ENCODE measurements at places on chromosomes 16 and 17.

DNA sequence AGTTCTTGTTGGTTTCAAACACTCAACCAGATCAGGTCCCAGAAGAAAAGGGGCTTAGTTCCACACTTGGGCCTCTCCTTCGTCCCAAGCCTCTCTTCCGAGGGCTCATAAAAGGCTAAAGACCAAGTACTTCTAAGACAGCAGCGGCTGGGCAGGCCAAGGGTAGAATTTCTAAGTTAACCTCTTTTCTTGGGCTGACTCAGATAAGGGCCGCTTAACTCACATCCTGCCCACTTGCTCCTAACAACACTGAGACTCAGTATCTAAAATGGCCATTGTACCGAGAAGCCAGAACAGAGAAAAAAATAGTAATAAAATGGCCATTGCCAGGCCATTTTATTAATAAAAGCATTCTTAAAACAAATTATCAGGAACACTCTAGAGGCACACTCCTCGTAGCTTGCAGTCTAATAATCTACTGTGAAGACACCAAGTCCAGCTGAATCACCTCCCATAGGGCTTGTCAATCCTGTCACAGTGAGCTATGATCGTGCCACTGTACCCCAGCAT, 42.1 kb downstream of the RANBP10 start:
- DNase-seq: no peak

DNA sequence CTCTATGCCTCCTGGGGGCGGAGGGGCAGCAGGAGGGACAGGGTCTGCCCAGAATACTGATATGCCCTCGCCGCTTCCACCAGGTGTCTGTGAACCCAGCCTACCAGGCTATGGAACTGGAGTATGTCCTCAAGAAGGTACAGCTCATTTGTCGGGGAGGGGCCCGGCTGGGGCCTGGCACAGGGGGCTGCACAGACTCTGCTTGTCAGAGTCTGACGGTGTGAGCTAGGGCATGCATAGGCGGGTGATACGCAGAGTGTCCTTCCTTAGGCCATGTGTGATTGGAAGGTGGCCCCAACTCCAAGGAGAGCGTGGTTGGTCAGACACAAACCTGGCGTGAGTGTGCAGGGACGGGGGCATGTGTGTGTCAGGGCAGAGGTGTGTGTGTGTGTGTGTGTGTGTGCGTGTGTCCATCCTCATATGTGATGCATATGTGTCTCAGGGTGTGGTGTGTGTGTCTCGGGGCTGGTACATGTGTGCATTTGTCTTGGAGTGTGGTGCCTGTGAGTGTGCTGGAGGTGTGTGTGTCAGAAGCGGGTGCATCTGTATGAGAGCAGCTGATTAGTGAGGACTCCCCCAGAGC, 7.0 kb downstream of the CHAD start:
- DNase-seq: no peak

GRCh38 chr17:31692027-31692426, 167.0 kb downstream of the COPRS start:
- DNase-seq: no peak

DNA sequence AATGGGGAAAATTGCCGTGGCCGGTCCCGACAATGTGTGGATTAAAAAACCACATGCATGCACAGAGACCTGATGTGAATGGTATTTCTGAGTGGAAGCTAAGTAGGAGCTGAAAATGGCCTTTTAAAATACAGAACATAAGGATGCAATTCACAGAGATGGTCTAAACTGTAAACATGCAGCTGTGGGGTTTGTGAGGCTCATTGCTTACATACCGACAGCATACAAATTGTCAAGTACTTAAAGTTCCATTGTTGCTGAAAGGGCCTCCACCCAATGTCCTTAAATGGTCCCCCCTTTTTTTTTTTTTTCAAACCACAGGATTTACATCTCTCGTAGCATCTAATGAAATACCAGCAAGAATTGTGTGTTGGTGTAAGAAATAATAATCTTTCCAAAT, 523.2 kb downstream of the MAF start:
- DNase-seq: no peak

DNA sequence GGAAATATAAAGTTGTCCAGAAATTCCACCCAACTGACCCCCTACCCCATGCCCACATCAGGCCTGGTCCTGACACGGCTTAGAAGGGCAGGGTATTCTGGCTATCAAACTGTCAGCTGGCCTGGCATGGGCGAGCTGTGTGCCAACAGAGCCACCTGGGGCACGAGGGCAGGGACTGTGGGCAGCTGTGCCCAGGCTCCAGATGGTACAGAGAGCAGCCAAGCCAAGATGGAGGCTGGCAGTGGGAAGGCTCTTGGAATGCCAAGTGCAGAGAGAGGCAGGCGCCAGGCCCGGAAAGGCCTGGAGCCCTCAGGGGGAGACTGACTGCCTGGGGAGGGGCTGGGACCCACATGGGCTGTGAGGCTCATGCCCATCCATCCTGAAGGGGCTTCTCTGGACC, 24.3 kb upstream of the PHF12 start:
- DNase-seq: no peak

- DNase-seq: peak; percentile 82
These were observed 1.0 kb downstream of the LYRM1 start for GRCh38 chr16:20901436-20902112.

- no peak for DNase-seq
These were observed 332.0 kb downstream of the XYLT1 start for GRCh38 chr16:17138801-17139200.

DNA sequence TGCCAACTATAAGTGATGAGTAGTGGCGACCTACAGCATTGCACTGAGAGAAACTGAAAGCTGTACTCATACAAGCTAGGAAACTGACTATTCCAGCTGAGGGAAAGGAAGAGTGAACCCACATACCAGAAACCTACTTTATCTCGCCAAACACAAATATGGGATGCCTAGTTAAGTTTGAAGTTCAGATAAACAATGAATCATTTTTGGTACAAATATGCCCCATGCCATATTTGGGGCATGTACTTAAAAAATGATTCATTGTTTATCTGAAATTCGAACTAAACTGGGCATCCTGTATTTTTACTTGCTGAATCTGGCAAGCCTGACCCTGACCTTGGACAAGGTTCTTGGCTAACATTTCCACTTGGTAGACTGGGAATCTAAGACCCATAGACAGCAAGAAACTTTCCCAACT, 527.8 kb upstream of the PSMD7 start:
- DNase-seq: no peak

DNA sequence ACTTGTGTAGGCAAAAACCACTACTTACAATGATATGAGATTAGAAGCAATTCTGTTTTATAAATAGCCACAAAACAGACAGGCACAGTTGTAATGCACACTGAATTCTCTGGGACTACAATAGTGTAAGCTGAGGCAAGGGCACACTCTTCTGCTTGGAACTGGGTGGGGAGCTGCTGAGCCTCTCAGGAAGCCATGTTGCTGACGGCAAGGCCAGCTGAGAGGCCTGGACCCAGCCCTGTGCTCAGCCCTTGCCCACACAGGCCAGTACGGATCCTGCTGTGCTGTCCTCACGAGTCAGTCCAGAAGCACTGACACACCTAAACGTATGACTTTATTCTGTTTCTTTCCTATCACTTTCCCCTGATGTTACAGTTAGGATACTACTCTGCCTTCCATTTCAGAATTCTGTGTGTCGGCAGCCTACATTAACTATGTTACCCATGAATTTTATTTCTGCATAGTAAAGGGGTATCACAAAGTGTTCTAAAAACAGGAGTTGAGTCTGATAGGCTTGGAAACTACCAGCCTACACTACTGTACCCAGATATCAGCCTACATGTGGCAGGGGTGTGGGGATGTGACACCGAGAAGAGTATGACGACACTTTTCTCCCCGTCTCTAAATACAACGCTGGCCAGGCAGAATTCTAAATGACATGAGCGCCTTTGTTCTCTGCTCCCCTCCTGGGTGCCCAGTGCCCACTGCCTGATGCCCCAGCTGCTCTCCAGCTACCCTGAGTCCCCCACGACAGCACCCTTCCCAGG, 41.1 kb upstream of the FAAP100 start:
- DNase-seq: no peak

GRCh38 chr16:6032438-6032837, 934.8 kb upstream of the EEF2KMT start:
- DNase-seq: no peak

- DNase-seq: no peak
These were observed 139.7 kb upstream of the CDH5 start for GRCh38 chr16:66226762-66227161.

DNA sequence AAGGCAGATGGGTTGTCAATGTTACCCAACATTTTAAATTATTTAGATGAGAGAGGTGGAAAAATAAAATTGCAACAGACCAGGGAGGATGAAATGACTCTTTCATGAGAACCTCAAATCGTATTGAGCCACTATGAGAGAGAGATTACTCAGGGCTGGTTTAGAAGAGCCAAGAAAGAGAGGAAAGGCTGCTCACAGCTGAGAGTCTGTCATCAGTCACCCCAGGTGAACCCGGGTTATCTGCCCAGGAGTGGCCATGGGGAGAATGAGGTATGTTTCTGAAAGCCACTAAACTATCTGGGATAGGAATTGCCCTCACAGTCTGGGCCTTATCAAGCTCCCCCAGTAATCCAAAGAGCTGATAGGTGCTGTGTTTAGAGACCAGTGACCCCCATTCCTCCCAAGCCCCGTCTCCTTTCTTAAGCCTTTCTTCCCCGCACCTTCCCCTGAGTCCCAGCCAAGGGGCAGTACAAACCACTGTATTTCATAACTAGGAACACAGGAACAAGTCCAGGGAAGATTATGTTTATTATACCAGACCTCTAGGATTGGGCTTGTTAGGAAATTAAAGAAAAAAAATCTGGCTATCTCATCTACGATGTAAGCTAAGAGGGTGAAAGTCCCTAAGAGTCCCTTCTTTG, 158.9 kb upstream of the NOL11 start:
- no peak for DNase-seq

DNA sequence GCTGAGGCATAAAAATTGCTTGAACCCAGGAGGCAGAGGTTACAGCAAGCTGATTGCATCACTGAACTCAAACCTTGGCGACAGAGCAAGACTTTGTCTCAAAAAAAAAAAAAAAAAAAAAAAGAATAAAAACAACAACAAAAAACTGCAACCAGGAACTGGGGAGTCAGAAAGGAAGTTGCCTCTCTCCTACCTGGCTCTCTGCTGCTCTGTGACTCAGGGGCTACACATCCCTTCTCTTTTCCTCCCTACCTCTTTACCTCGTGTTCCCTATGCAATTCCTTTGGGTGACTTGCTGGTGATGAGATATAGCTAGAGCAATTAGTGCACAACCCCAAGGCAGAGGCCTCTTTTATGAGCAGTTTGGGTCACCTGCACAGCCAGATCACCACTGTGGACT, 95.9 kb downstream of the ABCC1 start:
- no peak for DNase-seq

- no peak for DNase-seq
These were observed 169.8 kb downstream of the AATF start for GRCh38 chr17:37118366-37119137.

DNA sequence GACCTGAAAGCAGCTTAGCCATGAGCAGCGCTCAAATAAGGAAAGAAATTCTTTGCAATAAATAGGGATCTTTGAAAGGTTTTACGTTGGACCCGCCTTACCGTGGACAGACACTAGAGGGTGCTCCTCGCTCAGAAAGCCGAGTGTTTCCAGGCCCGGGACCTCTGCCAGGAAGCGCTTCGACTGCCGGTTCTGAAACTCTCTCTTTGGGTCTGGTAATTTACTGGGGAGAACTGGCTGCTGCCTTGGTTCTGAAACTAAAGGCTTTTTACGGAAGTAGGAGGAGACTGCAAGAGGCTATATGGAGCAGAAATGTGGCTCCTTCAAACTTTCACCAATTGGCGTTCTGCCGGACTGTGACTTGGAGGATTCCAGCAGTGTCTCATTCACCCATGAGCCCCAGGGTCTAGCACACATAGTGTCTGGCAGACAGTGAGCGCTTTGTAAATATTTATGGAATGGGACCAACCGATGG, 45.6 kb upstream of the HOXB9 start:
- DNase-seq: peak; percentile 82

DNA sequence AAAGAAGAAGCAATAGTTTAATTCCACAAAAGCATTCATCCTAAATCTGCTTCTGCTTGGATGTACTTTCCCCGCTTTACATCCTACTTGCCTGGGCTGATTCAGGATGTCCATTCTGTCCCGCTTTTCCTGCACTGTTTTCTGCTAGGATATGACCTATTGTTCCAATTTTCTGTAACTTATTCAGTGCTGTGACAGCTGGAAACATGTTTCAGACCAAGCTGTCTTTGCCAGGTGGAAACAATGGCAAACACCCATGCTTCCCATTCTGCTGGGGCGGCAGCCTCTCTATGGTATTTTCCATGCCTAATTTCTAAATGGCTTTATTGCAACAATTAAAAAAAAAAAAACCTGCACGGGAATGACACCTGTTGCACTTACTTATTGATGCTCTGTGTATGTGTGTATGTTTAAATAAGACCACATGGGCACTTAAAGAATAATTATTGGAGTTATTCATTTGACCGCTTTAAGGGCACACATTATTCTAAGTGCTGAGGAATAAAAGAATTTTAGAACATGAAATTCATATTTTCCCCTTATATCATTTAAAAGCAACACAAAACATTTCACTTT, 21.0 kb downstream of the COQ7 start:
- DNase-seq: no peak

GRCh38 chr17:15483431-15483830, 16.0 kb upstream of the CDRT4 start:
- DNase-seq: no peak

- DNase-seq: no peak
These were observed 73.4 kb upstream of the GNG13 start for GRCh38 chr16:873889-874288.

- no peak for DNase-seq
These were observed 255.9 kb downstream of the CEP112 start for GRCh38 chr17:65936013-65936412.

GRCh38 chr16:58863042-58863441, 128.9 kb upstream of the GOT2 start:
- DNase-seq: no peak

- peak; percentile 63 for DNase-seq
These were observed 4.7 kb upstream of the IGSF6 start for GRCh38 chr16:21656795-21657768.

DNA sequence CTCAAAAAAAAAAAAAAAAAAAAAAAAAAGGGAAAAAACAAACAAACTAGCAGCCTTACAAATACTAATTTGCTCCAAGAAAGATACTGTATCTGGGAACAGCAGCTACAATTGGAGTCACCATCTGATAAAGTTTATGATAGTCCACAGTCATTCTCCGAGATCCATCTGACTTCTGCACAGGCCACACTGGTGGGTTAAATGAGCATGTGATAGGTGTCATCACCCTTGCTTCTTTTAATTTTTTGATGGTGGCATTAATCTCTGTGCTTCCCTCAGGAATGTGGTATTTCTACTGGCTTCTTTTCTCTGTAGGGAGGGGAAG, 49.6 kb downstream of the BCL7C start:
- no peak for DNase-seq

DNA sequence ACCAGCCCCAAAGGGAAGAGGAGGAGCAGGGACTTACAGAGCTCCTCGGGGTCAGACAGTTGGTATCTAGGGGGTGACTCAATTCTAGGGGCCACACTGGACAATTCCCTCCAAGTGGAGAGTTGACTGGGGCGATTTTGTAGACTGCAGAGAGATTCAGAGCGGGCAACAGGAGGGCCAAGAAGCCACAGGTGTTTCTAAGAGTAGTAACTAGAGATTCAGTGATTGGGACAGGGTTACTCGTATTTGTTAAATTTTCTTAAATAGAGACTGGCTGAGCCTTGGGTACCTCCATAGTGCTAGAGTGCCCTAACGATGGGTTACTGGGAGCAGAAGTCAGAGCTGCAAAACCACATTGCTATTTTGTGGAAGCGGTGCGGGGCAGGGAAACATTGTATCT, 3.3 kb upstream of the INPP5K start:
- no peak for DNase-seq
